ENCODE measurements at places on chromosomes 2 and 18. TPM values are rescaled to one million over a fixed set of nuclear protein-coding genes. Genes with fewer than 3 reads are reported as not detected.
A peak's percentile ranks its signal among the peaks of the same experiment; 100 is the strongest.

GRCh38 chr2:149141046-149141445 is 102.5 kb downstream of the LYPD6B start:
- no peaks in the 10 kb centered on the region for H3K27me3 ChIP-seq
- no peaks in the 10 kb centered on the region for H3K36me3 ChIP-seq
- no peak for DNase-seq
- H3K27ac ChIP-seq, result no peak overlapping the region

DNA sequence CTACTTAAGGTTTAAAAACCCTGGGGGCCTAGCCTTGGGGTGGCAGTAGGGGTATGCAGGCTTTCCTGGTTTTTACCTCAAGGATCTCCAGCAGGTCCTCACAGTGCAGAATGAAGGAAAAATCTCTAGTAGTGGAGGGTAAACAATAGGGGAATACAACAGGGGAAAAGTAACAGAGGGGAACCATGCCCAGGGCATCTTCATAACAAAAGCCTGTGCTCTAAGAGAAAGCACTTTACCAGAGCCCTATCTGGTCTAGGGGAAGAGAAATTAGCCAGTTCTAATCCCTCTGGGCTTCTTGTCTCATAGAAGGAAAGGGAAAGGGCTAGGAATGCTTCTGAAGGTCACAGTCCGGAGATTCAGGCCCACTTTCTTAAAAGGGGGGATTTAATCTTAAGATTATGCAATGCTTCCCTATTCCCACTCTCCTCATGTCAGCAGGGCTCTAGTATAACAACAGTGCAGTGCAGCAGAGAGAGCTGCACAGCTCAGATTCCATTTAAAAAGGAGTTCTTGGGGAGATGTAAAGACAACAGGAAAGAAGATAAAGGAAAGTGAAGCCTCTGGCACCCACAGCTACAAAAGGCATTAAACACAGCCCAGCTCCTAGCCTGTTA is 149.0 kb upstream of the CYP1B1 start:
- no peak overlapping the region for H3K27ac ChIP-seq
- no peaks in the 10 kb centered on the region for H3K27me3 ChIP-seq
- DNase-seq, result no peak
- no peak overlapping the region for H3K4me3 ChIP-seq
- H3K4me1 ChIP-seq, result no peaks in the 10 kb centered on the region
- H3K36me3 ChIP-seq, result no peaks in the 10 kb centered on the region

- DNase-seq, result no peak
- peaks cover 49% of the 10 kb centered on the region for H3K4me1 ChIP-seq
- peak overlapping the region; percentile 98 for H3K27ac ChIP-seq
- H3K36me3 ChIP-seq, result no peaks in the 10 kb centered on the region
Observed at GRCh38 chr18:3599195-3599594, 149.2 kb downstream of the TGIF1 start.

DNA sequence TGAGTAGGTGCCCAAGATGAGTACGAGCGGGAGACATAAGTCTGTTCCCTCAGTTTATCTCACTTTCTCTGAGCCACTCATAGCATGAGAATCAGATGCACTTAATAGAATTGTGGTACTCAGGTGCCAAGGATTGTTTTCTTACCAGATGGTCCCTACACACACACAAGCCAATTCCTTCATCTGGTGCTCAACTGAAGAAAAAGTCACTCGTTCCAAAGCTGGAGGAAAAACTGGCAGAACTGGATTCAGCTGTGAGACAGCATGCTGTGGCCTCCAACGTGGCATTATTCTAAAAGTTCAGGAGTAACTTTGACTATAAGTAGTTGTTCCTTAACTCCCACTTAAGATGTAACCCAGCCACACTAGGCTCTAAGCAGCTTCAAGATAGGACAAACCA is 33.4 kb upstream of the ABCA12 start:
- DNase-seq, result no peak

DNA sequence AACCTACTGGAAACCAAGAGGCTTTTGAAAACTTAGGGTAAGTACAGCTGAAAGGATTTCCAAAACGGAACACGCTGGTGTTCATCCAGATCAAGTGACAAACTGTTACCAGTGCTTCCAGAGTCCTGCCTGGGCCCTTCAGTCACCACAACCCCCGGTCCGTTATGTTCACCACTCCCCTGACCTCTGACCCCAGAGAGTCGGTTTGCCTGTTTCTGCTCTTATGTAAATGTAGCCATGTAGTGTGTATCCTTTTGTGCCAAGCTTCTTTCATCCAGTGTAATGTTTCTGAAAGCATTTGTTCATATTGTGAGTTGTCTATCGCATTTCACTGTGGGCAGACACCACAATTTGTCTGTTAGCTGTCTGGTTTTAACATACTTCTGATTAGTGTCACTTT is 217.5 kb downstream of the NCK2 start:
- no peaks in the 10 kb centered on the region for H3K27me3 ChIP-seq
- no peak overlapping the region for H3K27ac ChIP-seq
- H3K4me3 ChIP-seq, result no peak overlapping the region
- DNase-seq, result no peak
- no peaks in the 10 kb centered on the region for H3K36me3 ChIP-seq
- no peaks in the 10 kb centered on the region for H3K4me1 ChIP-seq

GRCh38 chr2:12649602-12650400 is 66.9 kb upstream of the TRIB2 start:
- H3K4me1 ChIP-seq, result no peaks in the 10 kb centered on the region
- H3K36me3 ChIP-seq, result no peaks in the 10 kb centered on the region
- peak; percentile 22 for DNase-seq
- H3K4me3 ChIP-seq, result no peak overlapping the region
- H3K27me3 ChIP-seq, result no peaks in the 10 kb centered on the region

- H3K27ac ChIP-seq, result no peak overlapping the region
- no peak overlapping the region for H3K4me3 ChIP-seq
- no peaks in the 10 kb centered on the region for H3K36me3 ChIP-seq
- H3K4me1 ChIP-seq, result no peaks in the 10 kb centered on the region
Observed at GRCh38 chr2:240393831-240394410, 41.5 kb upstream of the GPC1 start.

GRCh38 chr2:221425353-221425752 is 146.8 kb downstream of the EPHA4 start:
- no peak overlapping the region for H3K27ac ChIP-seq
- H3K4me3 ChIP-seq, result no peak overlapping the region
- no peaks in the 10 kb centered on the region for H3K36me3 ChIP-seq
- no peak for DNase-seq
- no peaks in the 10 kb centered on the region for H3K27me3 ChIP-seq
- H3K4me1 ChIP-seq, result no peaks in the 10 kb centered on the region

DNA sequence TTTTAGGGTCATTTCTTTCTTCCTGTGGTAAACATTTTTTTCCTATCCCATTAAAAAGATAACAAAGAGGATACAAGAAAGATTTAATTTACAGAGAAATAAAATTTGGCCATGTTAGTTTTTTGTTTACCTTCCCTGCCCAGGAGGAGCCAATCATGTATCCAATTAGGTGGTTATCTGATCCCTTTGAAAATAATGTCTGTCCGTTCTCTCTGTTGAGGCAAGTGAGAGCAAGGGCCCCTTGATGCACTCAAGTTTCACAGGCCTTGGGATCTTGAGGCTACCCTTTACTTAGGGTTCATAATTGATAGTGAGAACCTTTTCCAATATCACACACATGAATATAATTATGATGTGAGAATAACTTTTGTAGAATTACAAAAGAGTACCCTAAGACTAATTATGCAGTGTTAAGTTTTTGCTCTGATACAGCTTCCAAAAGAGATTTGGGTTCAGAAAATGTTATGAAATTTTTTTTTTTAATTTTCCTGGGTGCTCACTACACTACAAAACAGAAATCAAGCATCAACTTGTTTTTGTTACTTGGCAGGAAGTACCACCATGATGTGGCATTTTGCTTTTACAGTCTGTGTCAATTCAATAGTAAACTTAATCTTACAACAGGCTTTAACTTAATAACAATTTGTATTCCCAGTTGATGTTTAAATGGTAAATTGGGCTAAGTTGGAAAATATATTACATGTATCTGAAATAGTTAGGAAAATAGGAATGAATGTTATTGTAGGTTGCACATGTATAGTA is 42.0 kb downstream of the AFTPH start:
- no peaks in the 10 kb centered on the region for H3K27me3 ChIP-seq
- H3K4me1 ChIP-seq, result no peaks in the 10 kb centered on the region
- no peaks in the 10 kb centered on the region for H3K36me3 ChIP-seq
- no peak for DNase-seq
- no peak overlapping the region for H3K27ac ChIP-seq
- H3K4me3 ChIP-seq, result no peak overlapping the region

DNA sequence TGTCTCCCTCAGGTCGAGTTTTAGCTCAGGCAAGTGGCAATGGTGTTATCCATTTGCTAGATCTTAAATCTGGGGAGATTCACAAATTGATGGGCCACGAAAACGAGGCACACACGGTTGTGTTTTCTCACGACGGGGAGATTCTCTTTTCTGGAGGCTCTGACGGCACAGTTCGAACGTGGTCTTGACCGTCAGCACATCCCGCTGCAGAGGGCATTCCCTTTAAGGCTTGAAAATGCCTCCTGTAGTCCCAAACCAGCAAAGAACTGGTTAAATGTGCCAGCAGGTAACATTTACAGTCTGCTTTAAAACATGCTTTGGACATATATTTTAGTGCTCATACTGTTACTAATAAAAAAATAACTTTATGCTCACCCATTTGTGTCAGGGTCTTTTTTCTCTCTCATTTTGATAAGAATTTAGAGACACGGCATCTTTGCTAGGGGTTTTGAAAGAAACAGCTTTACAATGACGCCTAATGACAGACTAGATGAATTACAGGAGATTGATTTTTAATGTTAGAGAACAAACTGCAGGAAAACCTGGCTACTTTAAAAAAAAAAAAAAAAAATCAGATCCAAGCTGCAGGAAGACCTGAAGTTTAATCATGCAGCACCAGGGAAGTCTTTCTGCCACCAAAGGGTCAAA is 602 bp upstream of the VWC2L start:
- H3K4me1 ChIP-seq, result no peaks in the 10 kb centered on the region
- no peaks in the 10 kb centered on the region for H3K27me3 ChIP-seq
- no peak overlapping the region for H3K27ac ChIP-seq
- no peaks in the 10 kb centered on the region for H3K36me3 ChIP-seq

DNA sequence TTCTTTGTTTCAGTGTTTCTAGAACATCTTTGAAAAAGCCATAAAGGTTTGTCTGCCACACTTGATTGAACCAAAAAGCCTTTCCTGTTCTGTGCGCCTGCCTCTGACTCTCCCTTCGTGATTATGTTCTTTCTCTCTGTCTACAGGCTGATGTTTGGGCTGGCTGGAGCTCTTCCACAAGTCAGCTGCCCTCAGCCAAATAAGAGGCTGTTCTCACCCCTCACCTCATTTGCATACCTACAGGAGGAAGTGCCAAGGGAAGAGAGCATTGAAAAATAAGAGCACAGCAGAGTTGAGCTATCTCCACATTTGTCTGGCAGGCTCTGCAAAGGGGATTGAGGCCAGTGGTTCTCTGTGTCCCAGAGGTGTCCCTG is 15.8 kb downstream of the INPP5D start:
- peak overlapping the region; percentile 72 for H3K27ac ChIP-seq
- no peak overlapping the region for H3K4me3 ChIP-seq
- no peaks in the 10 kb centered on the region for H3K4me1 ChIP-seq
- no peaks in the 10 kb centered on the region for H3K36me3 ChIP-seq
- H3K27me3 ChIP-seq, result no peaks in the 10 kb centered on the region
- no peak for DNase-seq

GRCh38 chr2:55968941-55969340 is 45.4 kb upstream of the EFEMP1 start:
- H3K4me3 ChIP-seq, result no peak overlapping the region
- H3K27me3 ChIP-seq, result no peaks in the 10 kb centered on the region
- no peak for DNase-seq
- no peaks in the 10 kb centered on the region for H3K36me3 ChIP-seq

The RNF181 gene
- total RNA-seq, result 93.8 TPM

The PLA2R1 gene
- total RNA-seq, result 5.5 TPM

The G6PC2 gene
- total RNA-seq, result 0.06 TPM

The PDIA6 gene
- 544 TPM for total RNA-seq
